Activated naive CD4-positive, alpha-beta T cell treated with anti-CD3 and anti-CD28 coated beads, Interleukin-2, amount 10 ng/mL, durations not matched to agents 7 days and 5 days (primary cell): ENCODE measurements at places on chromosomes 12 and 14.

DNA sequence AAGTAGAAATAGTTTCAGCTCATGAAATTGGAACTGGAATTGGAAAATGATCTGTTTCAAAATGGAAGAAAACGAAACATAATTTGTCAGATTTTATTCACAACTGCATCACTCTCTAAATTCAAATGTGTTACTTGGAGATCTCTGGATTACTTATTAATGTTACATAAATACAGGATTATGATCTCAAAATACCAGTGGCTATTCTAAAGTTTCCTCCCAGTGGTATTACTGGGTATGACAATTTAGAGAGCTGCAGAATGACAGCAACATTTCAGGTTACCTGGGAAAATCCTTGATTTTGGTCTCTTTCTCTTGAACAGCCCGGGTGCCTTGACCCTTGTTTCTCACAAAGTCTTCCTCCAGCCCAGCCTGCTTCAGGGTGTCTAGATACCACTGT lies 14.2 kb downstream of the FAM161B start:
- DNase-seq: no peak

DNA sequence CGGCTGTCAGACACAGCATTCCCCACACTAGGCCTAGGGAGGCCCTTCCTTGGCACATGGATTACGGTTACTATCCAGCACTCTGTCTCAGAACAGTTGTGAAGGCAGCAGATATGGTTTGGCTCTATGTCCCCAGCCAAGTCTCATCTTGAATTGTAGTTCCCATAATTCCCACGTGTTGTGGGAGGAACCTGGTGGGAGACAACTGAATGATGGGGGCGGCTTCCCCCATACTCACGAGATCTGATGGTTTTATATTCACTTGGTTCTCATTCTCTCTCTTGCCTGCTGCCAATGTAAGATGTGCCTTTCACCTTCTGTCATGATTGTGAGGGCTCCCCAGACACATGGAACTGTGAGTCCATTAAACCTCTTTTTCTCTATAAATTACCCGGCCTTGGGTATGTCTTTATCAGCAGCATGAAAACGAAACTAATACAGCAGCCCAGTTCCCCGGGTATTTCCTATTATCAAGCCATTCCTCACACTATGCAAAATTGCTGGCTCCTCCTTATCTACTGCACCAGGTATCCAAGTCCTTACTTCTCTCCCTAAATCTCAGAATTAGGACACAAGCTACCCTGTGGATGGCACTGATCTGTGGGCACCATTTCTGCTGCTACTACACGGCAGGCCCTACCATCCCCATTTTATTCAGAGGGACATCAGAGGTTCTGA lies 33.3 kb downstream of the NT5DC3 start:
- DNase-seq: no peak

GRCh38 chr14:99971941-99972747 lies 93.1 kb upstream of the EVL start:
- peak; percentile 39 for DNase-seq

DNA sequence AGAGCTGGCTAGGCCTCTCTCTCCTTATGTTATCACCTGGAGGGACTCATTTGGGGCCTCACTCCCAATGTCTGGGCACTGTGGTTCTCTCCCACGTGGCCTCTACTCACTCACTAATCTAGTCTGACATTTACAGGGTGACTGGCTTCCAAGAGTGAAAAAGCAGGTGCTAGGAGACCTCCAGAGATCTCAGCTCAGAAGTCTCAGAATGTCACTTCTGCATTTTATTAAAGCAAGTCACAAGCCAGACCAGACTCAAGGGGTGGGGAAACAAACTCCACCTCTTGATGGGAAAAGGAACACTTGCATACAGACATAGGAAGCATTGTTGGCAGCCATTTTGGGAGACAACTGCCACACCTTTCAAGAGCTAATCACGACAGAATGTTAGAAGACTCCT lies 175.9 kb downstream of the MON2 start:
- DNase-seq: no peak

GRCh38 chr14:91324606-91325575 lies 80.4 kb upstream of the GPR68 start:
- no peak for DNase-seq
